Stimulated activated CD8-positive, alpha-beta memory T cell treated with anti-CD3 and anti-CD28 coated beads, Interleukin-2, amount 100 ng/mL, for 48 hours (primary cell): ENCODE measurements at places on chromosomes 6 and 20.

- no peak for DNase-seq
Observed at GRCh38 chr20:11301699-11302098, 616.0 kb upstream of the BTBD3 start.

GRCh38 chr6:159169193-159169555, at the start of gene FNDC1:
FNDC1 (plus strand) TSS chr6:159169400; CDS start chr6:159169597, 197 bp downstream.
- peak; percentile 61 for DNase-seq

GRCh38 chr20:8117636-8118035, 14.4 kb upstream of the PLCB1 start:
- DNase-seq = no peak

GRCh38 chr6:108710030-108710429, 138.2 kb upstream of the ARMC2 start:
- DNase-seq = no peak

GRCh38 chr6:31899882-31900722, 1.8 kb downstream of the ZBTB12 start:
- DNase-seq = no peak

DNA sequence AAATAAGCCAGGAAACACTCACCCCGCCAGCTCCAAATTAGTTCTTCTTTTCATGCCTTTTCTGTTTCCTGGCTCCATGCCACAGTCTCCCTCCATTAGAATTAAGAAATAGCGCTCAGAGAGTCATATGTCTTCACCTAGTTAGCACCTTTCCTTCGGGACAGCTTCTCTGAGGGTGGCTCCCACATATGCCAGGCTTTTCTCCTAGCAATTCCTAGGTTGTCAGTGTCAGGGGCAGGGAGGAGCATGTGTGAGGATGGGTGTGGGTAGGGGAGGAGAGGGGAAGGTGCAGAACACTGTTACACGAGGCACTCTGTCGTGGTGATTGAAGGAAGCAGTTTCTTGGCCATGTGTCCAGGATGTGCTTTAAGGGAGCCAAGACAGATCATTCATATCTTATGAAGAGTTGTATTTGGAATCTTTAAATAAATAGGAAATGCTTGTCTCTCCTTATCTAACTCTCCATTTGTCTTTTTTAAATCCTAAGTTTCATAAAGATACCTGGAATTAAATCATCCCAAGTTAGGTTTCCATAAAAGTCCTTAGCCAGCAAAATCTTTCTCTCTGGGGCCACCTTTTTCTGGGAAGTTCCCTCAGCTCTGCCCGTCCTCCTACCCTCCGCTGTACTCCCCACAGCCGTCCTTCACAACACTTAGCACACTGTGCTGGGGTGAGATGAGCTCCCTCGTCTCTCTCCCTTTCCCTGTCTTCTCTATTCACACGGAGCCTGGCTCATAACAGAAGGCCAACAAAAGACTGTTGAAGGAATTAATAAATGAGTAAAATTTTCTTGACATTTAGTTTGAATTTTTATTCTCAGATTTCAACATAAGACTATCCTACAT, 361.0 kb downstream of the CD83 start:
- no peak for DNase-seq

- no peak for DNase-seq
Observed at GRCh38 chr6:169370666-169371343, 117.2 kb upstream of the THBS2 start.

- DNase-seq = no peak
Observed at GRCh38 chr6:3252861-3253596, 5.7 kb upstream of the PSMG4 start.

GRCh38 chr6:54775576-54775975, 71.0 kb upstream of the FAM83B start:
- no peak for DNase-seq

DNA sequence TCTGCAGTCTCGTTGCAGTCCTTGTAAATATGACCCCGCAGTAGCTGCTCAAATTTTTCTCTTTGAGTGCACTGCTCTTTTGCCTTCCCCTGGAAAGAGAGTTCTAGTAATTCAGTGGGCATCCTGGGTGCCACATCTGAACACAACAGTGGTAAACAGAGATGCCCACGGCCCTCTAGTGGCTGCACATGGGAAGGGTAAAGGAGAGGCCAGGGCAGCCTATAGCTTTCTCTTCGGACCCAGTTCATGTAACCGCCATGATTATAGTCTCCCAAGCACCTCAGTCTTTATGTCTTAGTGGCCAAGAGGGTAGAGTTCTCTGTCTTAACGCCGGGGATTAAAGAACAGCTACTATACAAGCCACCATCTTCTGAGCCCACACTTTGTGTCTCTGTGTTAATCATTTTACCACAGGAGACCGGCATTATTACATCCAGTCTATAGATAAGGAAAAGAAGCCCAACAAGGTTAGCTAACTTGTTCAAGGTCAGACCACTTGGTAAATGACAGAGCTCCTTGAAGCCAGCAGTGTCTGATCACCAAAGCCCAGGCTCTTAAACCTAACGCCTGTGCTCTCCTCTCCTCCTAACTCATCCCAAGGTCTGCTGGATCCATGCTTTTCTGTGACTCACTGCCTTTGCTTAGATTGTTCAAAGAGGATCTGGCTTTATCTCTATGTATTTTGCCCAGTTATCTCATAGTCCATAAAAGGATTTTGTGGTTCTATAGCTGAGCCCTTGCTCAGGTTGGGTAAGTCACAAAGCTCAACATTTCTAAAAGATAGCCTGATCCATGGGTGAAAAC, 81.8 kb downstream of the ISM1 start:
- no peak for DNase-seq

GRCh38 chr6:163338671-163339405, 75.7 kb upstream of the QKI start:
- DNase-seq = no peak

DNA sequence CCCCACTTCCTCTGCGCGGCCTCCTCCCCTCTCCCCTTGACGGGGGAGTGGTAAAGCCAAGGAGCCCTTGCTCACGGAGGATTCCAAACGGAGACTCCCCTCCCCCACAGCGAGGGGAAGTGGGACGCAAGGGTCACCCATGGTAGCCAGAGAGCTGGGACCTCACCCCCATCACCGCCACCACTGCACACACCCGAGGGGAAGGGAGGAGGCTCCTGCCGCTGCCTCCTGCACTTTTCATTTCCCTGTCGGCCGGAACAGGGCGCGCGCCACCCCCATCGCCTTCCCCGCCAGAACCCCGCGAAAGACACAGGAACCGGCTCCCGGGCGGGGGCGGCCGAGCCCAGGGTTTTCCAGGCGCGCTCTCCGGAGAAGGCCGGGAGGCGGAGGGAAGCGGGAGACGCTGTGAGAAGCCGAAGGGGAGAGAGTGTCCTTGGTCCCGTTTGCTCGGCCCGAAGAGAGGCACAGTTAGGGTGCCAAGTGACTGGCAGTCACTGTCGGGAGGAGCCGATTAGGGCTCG, 789 bp downstream of the CCND3 start:
- peak; percentile 58 for DNase-seq

DNA sequence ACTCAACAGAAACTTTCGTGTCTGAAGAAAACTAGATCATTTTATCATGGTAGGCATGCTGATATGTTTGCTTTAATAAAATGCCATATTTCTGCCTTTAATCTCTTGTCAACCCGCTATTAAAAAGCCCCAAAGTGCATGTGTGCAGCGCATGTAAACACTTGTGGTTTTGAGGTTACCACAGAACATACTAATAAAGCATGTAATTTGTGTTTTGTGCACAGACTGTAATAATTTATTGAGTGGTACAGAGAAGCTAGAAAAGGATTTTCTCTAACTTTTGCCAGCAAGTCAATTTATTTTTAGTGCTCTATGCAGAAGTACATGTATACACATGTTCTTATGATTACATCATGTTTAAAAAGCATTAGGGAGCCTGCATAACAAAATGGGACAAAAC, 349.9 kb upstream of the SLC35B3 start:
- no peak for DNase-seq

DNA sequence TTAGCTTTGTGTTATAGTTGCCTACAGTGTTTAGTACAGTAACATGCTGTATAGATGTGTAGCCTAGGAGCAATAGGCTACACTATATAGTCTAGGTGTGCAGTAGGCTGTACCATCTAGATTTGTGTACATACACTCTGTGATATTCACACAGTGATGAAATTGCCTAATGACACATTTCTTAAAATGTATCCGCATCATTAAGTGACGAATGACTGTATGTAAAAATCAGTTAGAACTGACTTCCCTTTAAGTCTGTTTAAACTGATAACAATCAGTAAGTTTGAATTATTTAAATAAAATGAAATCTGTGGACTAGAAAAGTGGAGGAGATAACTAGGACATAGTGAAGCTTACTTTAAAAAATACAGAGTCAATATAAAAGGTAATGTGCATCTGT, 176.1 kb downstream of the CDKAL1 start:
- DNase-seq = no peak

GRCh38 chr6:31701666-31702404, 1.3 kb downstream of the ABHD16A start:
- DNase-seq = no peak

- DNase-seq = no peak
Observed at GRCh38 chr6:134182528-134182927, 130.1 kb upstream of the SLC2A12 start.

DNA sequence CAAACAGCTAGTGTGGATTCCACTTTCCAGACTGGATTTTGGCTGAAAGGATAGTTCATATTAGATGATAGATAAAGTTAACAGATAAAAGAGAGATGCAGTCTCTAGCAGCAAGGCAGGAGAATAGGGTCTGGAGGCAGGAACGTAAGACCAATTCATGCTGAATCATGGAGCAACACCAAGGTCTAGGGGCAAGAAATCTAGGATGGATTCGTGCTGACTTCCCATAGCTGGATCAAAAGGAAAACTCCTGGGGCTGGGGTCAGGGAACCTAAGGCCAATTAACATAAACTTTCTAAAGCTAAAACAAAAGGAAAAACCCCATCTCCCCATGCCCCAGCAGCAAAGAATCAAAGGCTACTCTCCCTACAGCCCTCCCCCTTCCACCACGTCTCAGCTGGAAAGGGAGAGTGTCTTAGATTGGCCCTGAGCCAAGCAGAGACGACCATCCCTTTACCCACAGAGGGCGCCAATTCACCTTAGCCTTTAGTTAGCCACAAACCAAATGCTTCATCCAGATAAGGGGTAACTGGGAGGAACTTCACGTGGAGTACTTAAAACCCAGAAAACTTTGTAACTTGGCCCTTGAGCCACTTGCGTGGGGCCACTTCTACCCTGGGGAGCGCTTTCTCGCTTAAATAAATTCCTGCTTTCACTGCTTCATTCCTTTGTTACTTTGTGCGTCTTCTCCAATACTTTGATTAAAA, 7.6 kb downstream of the TREM1 start:
- peak; percentile 57 for DNase-seq
